Cardiac muscle cell (in vitro differentiated cells and primary cell): ENCODE measurements at places on chromosomes 12 and 14. TPM values are rescaled to one million over a fixed set of nuclear protein-coding genes. Genes with fewer than 3 reads are reported as not detected.
A peak's percentile ranks its signal among the peaks of the same experiment; 100 is the strongest.

DNA sequence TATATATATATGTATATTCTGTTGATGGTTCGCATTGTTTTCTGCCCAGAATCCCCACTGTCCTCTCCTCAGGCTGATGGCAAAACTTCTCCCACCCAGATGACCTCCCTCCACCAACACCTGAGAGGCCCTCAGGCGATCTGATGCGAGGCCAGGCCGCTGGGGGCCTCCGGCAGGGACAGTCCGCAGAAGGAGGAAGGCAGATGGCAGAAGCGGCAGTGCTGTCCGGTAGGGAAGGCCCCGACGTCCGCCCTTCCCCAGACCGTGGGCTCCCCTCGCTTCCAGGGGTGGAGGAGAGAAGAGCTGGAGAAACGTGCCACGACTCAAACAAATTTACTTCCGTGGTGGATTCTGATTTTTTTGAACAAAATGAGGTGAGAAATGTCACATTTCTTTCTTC is 178.3 kb upstream of the RGS6 start:
- DNase-seq, result no peak

DNA sequence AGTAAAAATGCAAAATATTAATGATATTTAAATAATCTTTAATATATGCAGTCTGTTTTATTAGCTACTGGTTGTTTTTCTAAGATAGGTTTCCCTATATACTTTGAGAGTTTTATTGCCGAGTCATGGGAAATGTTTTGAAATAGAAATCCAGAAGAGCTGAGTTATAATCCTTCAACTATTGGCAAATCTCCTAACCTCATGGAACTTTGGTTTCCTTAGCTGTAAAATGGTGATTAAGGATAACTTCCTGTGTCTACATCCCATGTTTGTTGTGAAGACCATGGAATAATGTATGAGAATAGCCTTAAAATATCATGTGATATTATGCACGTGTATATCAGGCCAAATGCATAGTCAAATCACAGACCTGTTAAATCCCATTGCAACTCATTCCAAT is 51.0 kb downstream of the UNC79 start:
- DNase-seq, result no peak

DNA sequence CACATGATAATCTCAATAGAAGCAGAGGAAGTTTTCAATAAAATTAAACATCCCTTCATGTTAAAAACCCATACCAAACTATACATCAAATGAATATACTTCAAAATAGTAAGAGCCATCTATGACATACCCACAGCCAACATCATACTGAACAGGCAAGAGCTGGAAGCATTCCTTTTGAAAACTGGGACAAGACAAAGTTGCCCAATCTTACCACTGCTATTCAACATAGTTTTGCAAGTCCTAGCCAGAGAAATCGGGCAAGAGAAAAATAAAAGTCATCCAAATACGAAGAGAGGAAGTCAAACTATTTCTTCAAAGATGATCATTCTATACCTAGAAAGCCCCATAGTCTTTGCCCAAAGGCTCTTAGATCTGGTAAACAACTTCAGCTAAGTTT is 454.7 kb upstream of the PRICKLE1 start:
- peak; percentile 35 for DNase-seq

Gene KRT4
- not detected in 2 replicates for polyA plus RNA-seq

DNA sequence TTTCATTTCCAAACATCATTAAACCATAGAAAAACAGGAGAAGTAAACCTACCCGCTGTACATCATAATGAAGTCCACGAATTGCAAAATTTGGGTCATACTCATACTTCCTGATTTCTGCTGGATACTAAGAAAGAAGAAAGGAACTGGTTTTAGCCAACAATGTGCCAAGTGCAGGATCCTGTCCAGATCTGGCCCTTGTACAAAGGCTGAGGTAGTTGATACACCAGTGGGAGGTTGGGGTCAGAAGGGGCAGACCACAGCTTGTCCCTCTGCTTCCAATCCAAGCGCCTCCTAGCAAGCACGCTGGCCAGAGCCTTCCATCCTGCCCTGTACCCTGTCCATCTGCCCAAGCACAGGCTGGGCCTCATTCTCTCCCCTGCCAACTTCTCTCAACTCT is 34.2 kb downstream of the NT5DC3 start:
- DNase-seq, result no peak

Gene TMEM119
- 0.21 and 1.5 TPM in 2 replicates for polyA plus RNA-seq

DNA sequence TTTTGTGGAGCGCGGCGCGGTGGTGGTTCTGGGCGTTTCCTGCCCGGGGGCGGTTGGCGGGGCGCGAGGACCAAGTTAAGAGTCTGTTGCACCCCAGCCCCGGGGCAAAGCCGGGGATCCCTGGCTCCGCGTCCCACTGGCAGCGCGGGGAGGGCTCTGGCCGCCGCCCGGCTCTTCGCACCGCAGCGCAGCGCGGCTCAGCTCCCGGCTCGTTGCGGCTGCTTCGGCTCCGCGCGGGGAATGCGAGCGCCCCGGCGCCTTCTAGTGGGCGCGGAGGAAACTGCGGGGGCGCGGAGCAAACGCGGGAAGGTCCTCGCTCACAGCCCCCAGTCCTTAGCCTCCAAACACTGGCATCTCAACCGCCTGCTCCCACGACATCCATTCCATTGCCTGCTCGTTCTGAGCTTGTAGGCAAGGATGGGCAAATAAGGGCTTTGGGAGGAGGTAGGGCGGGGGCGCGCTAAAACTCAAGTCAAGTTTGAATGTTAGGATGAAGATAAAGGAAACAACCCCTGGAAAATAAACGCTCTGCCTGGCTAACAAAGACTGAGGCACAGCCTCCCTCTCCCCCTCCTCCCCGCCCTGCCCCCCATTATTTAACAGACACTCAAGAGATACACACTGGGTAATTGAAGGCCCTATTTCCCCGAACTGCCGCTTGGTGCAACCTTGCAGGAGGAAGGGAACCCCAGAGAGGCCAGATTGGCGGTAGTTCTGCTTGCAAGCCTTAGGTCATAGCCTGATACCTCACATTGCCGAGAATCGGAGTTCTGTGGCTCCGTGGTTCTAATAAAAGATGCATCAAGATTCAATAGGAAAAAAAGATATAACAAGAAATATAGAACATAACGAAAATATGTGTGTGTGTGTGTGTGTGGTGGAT is at the start of gene B4GALNT1:
Gene B4GALNT1, minus strand, starts transcription at position 244 of the 883 bp plus-strand sequence. CDS start 1,069 bp downstream, outside the sequence.
- peak; percentile 82 for DNase-seq

DNA sequence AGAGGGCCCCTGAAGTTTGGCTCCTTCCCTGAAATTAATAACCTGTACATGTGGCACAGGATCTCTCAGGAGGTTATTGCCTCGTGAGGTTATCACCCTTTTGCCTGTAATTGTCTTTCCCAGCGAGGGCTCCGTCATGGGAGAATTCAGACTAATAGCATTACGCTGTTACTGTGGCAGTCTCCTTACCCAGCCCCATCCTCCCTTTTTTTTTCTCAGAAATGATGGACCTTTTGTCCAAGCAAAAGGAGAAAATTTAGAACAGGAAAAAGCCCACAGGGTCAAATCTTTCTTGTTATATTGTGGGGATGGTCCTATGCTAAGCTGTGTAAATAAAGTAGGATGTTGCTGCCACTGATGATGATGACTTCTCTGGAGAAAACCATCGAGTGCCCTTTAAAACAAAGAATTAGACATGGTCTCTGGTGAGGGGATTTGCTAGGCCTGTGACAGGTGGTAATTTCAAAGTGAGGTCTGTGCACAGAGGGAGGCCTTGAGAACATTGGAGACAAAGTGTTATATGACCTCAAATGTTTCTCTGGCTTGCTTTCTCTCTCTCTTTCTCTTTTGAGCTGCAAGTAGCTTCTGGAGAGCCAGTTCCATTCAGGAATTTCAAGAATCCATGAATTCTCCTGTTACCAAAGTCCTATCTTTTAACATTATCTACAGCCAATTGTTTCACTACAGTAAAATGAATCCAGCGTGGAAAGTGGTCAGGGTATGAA is 357.2 kb downstream of the BMP4 start:
- DNase-seq, result no peak

Gene RBM23
- 93.4 and 94.7 TPM in 2 replicates for polyA plus RNA-seq

Gene GLIPR1L1
- not detected in 2 replicates for polyA plus RNA-seq

Gene DIO2
- 0.11 and 0.46 TPM in 2 replicates for polyA plus RNA-seq

DNA sequence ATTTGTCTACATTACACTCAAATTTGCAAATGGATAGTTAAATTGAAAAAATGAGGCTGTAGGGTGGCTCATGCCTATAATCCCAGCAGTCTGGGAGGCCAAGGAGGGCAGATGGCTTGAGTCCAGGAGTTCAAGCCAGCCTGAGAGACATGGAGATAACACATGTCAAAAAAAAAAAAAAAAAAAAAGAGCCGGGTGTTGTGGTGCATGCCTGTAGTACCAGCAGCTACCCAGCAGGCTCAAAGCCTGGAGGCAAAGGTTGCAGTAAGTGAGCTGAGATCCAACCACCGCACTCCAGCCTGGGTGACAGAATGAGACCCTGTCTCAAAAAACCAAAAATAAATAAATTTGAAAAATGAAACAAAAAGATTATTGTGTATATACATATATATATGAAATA is 119.9 kb upstream of the MGAT4C start:
- DNase-seq, result peak; percentile 24

- DNase-seq, result peak; percentile 60
Measured at GRCh38 chr12:3342051-3342450, 149.0 kb upstream of the PRMT8 start.

DNA sequence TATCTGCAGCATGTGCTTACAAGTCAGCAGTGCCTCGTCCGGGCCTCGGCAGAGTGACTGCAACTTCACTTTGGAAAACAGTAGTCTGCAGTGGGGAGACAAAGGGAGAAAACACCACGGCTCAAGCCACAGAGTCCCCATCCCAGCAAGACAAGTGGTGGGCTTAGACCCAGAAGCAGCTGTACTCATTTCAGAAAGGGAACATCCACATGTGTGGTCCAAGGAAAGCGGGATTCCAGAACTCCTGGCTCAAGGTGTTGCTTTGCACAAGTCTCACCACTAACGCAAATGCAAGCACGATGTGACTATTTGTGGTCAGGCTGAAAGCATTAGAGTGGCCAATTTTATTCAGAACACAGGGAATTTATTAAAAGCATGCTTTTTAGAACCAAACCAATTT is 198.3 kb downstream of the TTC7B start:
- no peak for DNase-seq

DNA sequence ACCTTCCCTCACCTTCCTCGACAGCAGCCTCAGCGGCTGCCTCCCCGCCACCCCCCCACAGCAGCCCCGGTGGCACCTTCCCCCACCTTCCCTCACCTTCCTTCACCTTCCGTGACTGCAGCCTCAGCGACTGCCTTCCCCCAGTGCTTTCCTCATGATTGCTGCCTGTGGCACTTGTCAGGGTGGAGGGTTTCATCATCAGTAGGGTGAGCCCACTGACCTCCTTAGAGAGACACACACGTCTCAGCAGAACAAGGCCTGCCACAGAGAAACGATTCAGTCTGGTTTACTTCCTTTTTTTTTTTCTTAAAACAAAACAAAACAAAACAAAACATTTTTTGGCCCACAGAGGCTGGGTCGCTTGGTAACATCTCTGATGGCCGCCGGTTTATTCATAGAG is 75.0 kb downstream of the EP400 start:
- DNase-seq, result no peak

DNA sequence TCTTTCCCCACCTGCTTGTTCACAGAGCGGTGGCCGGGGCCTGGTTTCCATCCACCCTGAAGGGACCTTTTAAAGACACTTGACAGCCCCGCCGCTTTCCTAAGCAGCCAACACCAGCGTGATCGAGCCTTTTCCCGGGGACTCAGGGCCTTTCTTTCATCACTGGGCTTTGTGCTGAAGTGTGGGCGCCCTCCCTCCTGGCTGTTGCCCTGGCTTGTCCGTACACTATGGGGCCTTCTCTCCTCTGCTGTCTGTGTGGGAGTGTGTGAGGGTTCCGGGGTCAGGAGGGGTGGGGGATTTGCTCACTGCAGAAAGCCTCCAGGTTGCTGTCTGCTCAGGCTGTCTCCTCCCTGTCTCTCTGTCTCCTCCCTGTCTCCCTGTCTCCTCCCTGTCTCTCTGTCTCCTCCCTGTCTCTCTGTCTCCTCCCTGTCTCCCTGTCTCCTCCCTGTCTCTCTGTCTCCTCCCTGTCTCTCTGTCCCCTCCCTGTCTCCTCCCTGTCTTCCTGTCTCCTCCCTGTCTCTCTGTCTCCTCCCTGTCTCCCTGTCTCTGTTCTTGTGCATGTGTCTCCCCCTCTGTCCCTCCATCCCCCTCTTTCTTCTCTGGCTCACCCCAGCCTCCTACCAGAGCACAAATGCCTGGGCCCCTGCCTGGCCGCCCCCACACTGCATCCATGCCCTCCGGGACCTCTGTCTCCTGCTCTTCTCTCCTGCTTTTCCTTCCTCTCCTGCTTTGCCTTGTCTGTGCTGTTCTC is 64.7 kb downstream of the CCDC92 start:
- peak; percentile 96 for DNase-seq

- DNase-seq, result no peak
Measured at GRCh38 chr14:37851054-37851453, 255.6 kb downstream of the TTC6 start.

Gene SLC39A2
- polyA plus RNA-seq, result not detected in 2 replicates

DNA sequence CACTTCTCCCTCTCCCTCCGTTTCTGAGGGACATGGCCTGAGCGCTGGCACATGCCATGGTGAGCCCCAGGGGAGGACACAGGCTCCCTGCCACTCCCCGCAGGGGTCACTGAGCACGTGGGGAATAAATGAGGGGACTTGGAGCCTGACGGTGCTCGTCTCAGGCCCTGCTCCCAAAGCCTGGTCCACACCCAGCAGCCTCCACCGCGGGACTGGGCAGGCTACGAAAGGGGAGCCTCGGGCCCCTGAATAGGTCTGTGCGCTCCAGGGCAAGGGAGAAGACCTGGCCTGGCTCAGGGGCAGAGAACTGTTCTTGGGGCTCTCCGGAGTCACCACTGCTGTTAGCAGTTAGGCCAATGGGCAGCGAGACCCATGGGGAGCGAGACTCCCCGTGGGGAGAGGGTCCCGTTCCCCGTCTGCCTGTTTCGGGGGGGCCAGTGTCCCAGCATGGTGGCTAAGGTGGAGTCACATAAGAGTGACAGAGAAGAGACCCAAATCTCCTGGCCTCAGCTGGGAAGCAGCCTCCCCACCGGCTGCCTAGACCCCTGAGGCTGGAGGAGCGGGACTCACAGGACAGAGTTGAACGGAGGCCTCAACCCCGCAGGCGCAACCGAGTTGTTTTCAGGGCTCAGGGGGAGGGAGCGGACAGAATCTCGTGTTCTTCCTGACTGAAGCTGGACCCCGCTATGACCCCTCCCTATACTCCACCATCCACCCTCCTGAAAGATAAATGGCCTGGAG is 329.8 kb upstream of the SFSWAP start:
- DNase-seq, result no peak

DNA sequence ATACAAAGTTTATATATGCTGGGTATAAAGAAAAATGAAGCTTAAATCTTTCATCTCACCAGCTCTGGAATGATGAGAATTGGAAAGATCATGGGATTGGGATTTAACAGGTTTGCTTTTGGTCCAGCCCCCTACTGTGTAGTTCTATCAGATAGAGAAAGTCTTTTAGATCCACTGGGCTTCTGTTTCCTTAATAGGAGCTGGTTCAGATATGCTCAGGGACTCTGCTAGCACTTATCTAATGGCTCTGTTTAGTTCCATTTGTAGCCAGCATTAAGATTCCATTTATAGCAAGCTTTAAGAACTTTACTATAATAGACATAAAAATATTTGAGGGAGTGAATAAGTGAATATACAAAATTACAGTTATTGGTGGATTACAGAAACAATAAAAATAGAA is 42.6 kb downstream of the UTP20 start:
- no peak for DNase-seq

GRCh38 chr12:25107920-25108319 is 87.0 kb downstream of the DNAI7 start:
- no peak for DNase-seq

- no peak for DNase-seq
Measured at GRCh38 chr14:100888789-100889315, 14.7 kb downstream of the RTL1 start.
